CD4-positive, alpha-beta memory T cell (primary cell): ENCODE measurements at places on chromosomes 13 and 19. TPM values are rescaled to one million over a fixed set of nuclear protein-coding genes. Genes with fewer than 3 reads are reported as not detected.
A peak's percentile ranks its signal among the peaks of the same experiment; 100 is the strongest.

DNA sequence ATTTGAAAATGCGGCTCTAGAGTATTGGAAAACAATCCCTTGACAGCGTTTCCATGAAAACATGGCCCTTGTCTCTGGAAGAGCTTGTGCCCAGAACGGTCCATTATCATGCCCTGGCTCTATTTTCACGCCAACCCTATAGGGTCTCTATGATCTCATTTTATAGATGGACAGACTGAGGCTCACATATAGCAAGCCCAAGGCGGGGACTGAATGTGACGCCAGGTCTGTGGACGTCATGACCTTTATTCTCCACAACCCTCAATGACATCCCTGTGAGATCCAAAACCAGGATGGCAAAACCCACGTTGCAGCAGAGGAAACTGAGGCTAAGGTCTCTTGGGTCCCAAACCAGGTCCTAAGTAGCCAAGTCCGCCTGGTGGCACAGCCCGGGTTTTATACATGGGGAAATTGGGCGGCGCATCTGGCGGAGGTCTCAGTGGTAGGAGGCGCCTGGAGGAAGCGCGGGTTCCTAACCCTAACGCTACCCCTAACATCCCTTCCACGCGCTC, 425 bp upstream of the COLGALT1 start:
- no peak for DNase-seq

- DNase-seq = no peak
These were observed 542.3 kb upstream of the ATXN8OS start for GRCh38 chr13:69565334-69565733.

The ZNF93 gene
- 5.6 TPM for polyA plus RNA-seq

DNA sequence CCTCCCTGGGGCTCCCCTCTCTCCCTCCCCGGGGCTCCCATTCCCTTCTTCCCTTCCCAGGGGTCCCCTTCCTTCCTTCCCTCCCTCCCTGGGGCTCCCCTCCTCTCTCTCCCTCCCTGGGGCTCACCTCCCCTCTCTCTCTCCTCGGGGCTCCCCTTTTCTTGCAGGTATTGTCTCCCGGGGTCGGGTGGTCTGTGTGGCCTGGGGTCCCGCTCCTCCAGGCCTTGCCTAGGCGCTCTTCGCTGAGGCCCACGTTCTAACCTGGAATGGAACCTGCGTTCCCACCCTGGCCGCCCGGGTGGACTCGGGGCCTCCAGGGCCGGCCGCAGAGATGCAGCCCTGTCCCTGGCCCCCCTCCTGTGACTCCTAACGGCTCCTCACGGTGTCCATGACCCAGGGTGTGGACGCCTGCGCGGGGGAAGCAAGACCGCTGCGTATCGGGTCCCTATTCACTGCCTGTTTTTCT, 940 bp upstream of the DCUN1D2 start:
- DNase-seq = no peak

GRCh38 chr13:27170516-27171243, 931 bp downstream of the USP12 start:
- DNase-seq = peak; percentile 24

DNA sequence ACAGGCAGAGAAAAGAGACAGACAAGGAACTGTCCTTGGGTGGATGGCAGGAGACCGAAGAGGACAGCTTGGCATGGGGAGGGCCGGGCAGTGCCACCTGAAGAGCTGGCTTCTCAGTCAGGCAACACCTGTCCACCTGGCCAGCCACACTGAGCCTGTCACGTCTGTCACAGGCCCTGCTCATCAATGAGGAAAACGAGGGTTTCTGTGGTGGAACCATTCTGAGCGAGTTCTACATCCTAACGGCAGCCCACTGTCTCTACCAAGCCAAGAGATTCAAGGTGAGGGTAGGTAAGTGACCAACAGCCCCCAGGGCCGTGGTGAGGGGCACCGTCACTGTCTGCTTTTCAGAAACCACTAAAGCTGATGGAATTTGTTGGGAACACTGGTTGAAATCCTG, 11.2 kb upstream of the PROZ start:
- no peak for DNase-seq

The CEACAM19 gene
- polyA plus RNA-seq = not detected

- DNase-seq = no peak
These were observed 1.0 kb downstream of the MBNL2 start for GRCh38 chr13:97223037-97223710.

The MCEMP1 gene
- polyA plus RNA-seq = not detected

DNA sequence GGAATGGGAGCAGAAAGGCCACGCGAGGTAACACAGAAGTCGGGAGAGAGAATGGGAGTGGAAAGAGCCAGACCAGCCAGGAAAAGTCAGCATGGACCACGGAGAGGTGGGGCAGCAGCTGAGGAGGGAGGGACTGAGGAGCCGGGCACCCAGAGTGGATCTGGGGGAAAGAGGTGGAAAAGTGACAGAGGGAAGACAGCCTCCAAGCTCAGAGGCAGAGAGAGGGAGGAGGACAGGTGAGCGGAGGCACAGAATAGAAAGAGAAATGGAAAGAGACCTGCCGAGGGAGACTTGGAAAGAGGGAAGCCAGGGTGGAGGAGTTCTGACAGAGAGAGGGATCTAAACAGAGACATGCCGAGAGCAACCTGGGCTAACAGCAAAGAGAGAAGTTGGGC, 1.6 kb downstream of the GRIK5 start:
- no peak for DNase-seq

- DNase-seq = no peak
These were observed 478.4 kb downstream of the PCDH9 start for GRCh38 chr13:66751691-66752090.

- DNase-seq = peak; percentile 31
These were observed 990 bp downstream of the MYO9B start for GRCh38 chr19:17076543-17076991.

The SLITRK5 gene
- 0.02 TPM for polyA plus RNA-seq

- DNase-seq = no peak
These were observed 467.2 kb downstream of the ITGBL1 start for GRCh38 chr13:101919541-101920181.

The KPTN gene
- polyA plus RNA-seq = 4.8 TPM

- no peak for DNase-seq
These were observed 185.7 kb downstream of the KCNRG start for GRCh38 chr13:50200988-50201387.

The GARRE1 gene
- polyA plus RNA-seq = 7.5 TPM

- no peak for DNase-seq
These were observed 1.2 kb downstream of the PRDX2 start for GRCh38 chr19:12800466-12800770.

DNA sequence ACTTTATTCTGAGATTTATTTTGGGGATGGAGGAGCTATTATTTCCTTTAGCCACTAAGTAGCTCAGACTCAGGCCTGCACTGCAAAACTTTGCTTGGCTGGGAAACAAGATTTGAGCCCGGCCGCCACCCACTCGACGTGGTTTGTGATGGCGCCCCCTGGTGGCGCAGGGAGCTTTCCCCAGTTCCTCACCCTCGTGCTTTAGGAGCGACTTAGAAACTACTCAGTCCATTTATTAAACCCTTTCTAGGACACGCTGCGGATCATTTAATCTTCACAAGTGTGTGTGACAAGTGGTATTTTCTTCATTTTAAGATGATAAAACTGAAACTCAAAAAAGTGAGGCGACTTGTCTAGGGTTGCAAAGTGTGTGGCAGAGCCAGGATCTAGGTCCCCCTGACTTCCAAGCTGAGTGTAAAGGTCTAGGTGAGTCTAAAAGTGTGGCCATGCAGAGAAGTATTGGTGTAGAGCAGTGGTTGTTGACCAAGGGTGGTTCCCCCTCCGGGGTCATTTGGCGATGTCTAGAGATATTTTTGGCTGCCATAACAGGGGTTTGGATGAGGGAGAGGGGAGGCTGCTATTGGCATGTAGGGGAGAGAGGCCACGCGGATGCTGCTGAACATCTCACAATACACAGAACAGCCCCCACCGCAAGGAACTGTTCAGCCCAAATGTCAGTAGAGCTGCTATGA, 2.2 kb downstream of the CXCL17 start:
- DNase-seq = peak; percentile 74
